ENCODE measurements at places on chromosomes 6 and 20.

DNA sequence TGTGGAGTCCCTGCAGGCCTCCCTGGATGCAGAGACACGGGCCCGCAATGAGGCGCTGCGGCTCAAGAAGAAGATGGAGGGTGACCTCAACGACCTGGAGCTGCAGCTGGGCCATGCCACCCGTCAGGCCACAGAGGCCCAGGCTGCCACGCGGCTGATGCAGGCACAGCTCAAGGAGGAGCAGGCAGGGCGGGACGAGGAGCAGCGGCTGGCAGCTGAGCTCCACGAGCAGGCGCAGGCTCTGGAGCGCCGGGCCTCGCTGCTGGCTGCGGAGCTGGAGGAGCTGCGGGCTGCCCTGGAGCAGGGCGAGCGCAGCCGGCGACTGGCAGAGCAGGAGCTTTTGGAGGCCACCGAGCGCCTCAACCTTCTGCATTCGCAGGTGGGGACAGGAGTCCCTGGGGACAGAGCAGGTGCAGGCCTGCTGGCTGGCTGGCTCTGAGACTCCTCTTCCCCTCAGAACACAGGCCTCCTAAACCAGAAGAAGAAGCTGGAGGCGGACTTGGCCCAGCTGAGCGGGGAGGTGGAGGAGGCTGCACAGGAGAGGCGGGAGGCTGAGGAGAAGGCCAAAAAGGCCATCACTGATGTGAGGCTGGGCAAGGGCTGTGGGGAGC lies 44.7 kb downstream of the MYH7B start:
- no peak for DNase-seq

DNA sequence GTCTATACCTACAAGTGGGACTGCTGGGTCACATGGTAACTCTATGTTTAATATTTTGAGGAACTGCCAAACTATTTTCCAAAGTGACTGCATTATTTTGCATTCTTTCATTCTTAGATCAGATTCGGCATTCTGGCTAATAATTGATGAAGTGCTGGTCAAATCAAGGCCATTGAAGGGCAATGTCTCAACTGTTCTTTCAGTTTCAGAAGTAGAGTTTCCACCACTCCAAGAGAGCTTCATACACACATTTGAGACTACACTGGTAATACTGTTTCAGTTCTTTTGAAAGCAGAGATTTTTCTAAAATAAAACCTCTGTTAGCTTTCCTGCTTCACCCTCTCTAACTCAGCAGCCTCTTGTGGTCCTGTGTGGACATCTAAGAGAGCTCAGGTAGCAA lies 154.5 kb downstream of the CFAP61 start:
- DNase-seq: no peak

DNA sequence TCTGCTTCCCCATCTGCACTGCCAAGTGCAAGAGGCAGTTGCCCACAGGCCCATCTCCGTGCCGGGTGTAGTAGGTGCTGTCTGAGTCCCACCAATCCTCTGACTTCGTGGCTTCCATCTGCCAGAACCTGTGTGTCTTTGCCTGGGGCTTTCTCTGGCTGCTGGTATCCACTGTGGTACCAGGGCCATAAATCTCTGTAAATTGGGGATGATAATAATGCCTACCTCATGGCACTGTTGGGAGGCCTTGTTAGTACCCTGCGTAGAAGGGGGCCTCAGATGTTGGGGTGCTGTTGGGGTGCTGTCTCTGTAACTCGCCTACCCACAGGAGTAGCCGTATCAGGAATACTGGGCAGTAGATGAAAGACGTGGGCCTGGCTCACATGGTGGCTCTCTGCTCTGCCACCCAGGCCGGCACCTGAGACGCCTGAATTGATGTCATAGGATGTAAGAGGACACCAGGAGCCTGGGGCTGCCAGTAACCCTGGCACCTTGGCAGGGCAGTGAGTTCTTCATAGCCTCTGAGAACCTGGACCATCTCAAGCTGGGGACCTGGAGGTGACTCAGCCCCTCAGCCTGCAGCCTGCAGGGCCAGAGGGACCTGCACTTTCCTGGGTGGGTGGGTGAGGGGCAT lies 94.1 kb upstream of the RNF24 start:
- DNase-seq: no peak

- DNase-seq: no peak
These were observed 33.4 kb downstream of the FOXC1 start for GRCh38 chr6:1643111-1643510.

DNA sequence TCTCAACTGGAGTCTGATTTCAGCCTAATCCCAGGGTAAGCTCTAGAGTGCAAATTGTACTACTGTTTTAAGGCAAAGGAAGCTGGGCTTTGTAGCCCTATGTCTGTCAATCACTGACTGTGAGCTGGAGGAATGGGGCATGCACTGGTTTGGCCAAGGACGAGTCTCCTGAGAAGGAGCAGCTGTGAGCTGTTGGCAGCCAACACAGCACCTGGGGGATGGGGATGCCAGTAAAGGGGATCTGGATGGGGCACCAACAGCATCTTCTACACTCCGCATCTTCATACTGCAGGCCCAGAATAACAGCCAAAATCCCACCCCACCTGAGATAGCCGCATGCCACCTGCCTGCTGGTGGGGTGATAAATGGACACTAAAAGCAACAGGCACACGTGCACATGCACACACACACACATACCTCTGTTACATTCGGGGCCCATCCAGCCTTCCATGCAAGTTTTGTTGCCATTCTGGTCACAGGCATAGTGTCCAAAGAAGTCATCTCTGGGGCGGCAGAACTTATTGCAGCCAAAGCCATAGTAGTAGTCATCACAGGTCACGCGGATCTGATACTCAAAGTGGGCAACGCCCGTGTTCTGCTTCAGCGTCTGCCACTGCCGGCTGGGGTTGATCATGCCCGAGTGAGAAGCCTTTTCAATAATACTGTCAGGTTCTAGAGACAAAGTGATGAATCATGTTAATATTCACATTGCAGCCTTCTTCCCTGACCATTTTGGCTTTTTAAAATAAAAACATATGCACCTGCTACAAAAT lies 15.6 kb downstream of the JAG1 start:
- DNase-seq: no peak

GRCh38 chr6:89045011-89045387 lies 35.6 kb upstream of the PNRC1 start:
- no peak for DNase-seq

DNA sequence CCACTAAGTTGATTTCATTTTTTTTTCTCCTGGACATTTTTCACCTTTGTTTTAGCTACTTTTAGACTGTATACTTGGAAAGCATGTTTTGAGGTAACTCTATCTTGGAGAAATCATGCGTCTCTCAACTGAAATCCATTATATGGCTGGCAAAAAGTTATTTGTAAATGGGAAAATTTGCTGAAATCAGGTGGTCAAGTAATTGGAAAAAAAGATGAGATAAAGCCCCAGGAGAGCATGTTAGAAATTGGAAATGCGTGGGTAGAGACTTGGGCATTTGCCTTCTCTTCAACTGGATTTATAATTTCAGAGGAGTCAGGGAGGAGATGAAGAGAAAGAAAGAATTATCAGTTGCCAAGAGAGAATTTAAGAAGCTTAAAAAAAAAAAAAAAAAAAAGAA lies 217.1 kb upstream of the MAP3K7 start:
- no peak for DNase-seq

- DNase-seq: peak; percentile 31
These were observed 15.3 kb upstream of the SRSF6 start for GRCh38 chr20:43442282-43442880.

DNA sequence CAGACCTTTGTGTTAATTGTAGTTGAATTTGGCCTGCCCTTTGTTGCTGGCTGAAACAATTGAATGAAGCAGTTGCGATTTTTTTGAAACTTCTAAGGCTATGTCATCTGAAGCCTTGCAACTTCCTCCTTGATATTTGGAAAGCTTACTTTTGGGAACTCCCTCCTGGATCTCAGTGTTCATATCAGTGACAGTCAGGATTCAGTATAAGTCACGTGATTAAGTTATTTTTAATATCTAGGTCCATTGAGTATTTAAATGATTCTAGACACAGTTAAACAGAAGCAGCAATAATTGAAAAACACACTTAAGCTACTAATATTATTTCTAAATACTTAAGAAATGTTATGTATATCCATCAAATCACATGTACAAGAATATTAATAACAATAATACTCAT lies 951.3 kb downstream of the GRIK2 start:
- no peak for DNase-seq

- DNase-seq: no peak
These were observed 77.3 kb downstream of the SLC23A2 start for GRCh38 chr20:4924032-4924431.

GRCh38 chr6:35094183-35094582 lies 47.0 kb downstream of the TCP11 start:
- no peak for DNase-seq

GRCh38 chr20:11159728-11160127 lies 485.9 kb upstream of the JAG1 start:
- no peak for DNase-seq

- DNase-seq: no peak
These were observed 226.1 kb downstream of the SOD2 start for GRCh38 chr6:159466926-159467325.

DNA sequence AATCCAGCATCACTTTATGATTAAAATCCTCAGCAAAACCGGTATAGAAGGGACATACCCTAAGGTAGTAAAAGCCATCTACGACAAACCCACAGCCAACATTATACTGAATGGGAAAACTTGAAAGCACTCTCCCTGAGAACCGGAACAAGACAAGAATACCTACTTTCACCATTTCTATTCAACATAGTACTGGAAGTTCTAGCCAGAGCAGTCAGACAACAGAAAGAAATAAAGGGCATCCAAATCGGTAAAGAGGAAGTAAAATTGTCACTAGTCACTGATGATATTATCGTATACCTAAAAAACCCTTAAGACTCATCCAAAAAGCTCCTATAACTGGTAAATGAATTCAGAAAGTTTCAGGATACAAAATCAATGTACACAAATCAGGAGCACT lies 33.3 kb downstream of the BLOC1S5 start:
- no peak for DNase-seq

DNA sequence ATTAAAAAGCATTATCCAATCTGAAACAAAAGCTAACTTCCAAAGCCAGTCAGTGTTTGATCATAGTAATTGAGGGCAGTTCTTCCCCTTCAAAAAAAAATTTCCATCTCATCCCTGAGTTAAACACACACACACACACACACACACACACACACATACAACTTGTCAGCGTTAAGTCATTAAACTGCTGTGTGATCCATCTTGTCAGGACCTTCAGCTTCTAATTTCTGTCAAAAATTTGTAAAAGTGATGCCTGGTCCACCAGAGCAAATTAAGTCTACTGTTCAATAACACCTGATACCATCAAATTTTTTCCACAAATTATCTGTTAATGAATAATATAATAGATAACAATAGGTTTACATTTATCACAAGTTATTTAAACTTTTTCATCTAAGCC lies 198.7 kb downstream of the GPX5 start:
- DNase-seq: no peak

DNA sequence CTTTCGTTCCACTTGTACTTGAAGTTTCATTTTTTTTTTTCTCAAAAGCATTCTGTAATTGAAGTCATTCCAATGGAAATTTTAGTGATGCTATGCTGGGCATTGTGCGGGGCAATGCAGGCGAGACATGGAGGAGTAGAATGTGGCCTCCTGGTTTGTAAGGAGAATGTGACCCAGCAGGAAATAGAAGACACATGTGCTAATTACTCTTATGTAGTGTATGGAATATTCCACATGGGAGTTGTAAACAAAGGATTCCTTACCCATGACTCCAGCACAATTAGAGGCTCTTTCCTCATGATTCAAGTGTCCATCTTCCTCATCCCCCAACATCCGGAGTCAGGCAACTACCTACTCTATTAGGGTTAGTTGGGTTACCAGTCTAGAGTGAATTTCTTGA lies 14.9 kb upstream of the RFPL4B start:
- no peak for DNase-seq

DNA sequence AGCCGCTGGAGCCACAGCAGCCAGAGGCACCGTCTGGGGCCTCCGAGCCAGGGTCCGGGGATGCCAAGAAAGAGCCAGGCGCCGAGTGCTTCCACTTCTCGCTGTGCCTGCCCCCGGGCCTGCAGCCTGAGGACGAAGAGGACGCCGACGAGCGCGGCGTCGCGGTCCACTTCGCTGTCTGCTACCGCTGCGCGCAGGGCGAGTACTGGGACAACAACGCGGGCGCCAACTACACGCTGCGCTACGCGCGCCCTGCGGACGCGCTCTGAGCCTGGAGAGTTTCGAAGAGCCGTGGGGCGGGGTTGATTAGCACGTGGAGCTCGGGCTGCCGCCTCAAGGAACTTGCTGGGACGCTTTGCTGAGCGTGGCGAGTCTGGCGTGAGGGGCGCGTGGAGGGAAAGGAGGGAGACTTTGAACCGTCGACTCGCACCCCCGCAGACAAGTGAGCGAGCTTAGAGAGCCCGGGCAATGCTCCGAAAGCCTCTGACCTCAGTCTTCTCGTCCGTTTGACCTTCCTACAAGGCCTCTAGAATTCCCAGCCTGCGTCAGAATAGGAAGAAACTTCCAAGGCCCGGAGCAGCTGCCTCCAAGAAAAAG lies 1.3 kb downstream of the PPP1R3G start:
- no peak for DNase-seq

- DNase-seq: no peak
These were observed 172.8 kb downstream of the BACH2 start for GRCh38 chr6:90123831-90124230.

DNA sequence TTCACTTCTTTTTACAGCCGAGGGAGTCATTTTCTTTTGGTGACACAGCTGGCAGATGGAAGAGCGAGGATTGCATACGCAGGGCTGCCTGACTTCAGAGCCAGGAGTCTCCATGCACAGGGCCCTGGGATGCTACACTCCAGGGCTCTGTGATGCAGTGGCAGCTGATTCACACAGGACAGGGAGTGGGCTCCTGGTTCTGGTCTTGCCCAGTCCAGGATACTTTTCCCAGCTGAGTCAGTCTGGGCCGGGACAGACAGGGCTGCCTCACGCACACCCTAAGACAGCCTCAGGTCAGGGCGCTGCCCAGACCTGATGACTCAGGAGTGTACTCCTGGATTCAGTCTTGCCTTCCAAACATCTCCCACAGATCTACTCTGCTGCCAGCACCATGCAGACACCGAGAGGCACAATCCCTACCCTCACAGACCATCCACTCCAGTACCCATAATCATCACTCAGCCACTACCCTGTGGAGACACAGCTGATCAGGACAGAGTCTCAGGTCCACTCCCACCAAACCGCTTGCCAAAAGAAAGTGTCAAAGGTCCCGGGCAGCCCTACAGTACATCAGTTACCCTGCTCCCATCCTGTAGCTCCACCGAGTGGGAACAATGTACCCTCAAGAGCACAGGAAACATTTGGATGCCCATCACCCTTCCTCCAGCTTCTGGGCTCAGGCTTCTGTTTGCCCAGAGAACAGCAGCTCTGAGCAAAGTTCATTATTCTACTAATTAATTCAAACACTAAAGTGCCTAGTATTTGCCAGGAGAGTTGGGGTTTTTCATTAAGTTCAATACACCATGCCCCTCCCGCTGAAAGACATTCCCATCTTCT lies 11.5 kb downstream of the SDC4 start:
- peak; percentile 94 for DNase-seq

- no peak for DNase-seq
These were observed 50.8 kb upstream of the MBOAT1 start for GRCh38 chr6:20263059-20263458.

DNA sequence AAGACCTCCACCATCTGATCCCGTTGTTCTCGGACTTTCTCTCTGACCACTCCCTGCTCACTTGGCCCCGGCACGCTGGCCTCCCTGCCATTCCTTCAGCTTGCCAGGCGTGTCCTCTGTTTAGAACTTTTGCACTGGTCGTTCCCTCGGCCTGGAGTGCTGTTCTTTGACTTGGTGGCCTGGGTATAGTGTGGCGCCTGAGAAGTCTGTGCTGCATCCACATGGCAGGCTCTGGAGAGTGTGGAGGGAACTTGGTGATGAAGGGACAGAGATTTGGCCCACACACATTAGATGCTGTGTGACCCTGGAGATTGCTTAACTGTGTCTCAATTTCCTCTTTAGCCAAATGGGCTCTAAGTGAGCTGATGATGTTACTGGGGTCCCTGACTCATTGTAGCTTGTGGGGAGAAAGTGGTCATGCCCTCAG lies 13.0 kb upstream of the TGM2 start:
- DNase-seq: no peak

Measured in LHCN-M2 (cell line).